ENCODE measurements at places on chromosomes 4 and X.

GRCh38 chrX:43527801-43528200, 128.3 kb upstream of the MAOA start:
- no peak for DNase-seq

GRCh38 chr4:38957893-38958292, 74.3 kb downstream of the TMEM156 start:
- DNase-seq: no peak

DNA sequence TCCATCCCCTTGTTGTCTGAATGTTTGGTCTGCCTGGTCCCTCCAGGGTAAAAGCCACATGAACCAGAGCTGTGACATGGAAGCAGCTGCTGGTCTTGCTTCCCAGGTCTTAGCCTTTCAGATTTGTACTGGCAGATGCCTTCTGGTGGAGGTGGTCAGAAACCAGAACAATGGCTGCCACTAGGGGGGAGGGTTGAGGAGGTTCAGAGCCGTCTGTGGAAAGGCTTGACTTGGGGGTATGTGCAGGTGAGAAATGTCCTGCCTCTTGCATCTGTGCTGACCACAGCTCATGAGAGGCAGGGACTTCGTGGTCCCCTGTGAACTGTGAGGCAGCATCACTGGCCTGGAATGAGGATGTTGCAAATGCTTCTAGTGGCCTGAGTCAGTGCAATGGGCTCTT, 144.2 kb upstream of the WDR1 start:
- DNase-seq: no peak

DNA sequence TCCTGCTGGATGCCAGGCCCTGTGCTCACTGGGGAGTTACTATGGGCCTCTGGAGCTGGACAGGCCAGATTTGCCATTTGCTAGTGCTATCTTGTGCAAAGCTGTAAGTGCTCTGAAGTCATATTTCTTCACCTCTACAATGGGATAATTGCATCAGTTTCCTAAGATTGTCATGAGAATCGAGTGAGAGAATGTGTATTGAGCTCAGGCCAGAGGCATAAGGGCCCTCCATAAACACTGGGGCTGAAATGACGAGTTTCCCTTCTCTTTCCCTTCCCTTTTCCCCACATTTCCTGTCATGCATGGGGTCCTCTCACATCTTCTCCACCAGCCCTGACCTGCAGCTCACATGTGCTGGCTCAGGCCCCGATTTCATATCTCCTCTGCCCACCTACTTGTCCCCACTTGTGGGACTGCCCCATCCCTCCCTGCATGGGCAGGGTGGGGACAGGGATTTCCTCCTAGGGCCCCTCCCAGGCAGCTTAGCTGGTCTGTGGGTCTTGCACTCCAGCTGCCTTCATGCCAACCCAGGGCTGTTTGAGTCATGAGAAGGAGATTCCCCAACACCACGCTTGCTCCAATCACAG, 358.8 kb downstream of the MID1IP1 start:
- DNase-seq: no peak

DNA sequence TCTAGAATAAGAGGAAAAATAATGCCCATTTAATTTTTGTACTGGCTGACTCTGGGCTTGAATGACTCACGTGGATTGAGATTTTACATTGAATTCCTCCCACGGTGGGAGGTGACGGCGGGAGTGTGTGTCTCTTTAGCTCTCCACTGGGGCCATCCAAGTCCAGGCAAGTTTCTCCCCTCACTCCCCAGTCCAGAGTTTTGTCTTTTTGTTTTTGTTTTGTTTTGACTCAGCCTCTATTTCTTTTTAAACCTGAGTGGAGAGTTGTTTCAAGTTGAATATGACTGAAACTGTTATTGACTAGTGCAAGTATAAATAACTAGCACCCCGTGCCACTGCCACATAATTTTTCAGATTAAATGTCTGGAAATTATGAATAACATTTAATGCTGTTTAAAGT, 13.6 kb downstream of the CHST7 start:
- DNase-seq: no peak

- no peak for DNase-seq
These were observed 224.2 kb downstream of the RCHY1 start for GRCh38 chr4:75289914-75290582.

- no peak for DNase-seq
These were observed 20.8 kb downstream of the FGFR3 start for GRCh38 chr4:1813915-1814314.

- no peak for DNase-seq
These were observed 110.2 kb upstream of the TENM3 start for GRCh38 chr4:182133033-182133432.

- no peak for DNase-seq
These were observed 29.1 kb downstream of the STAG2 start for GRCh38 chrX:123990602-123991001.

DNA sequence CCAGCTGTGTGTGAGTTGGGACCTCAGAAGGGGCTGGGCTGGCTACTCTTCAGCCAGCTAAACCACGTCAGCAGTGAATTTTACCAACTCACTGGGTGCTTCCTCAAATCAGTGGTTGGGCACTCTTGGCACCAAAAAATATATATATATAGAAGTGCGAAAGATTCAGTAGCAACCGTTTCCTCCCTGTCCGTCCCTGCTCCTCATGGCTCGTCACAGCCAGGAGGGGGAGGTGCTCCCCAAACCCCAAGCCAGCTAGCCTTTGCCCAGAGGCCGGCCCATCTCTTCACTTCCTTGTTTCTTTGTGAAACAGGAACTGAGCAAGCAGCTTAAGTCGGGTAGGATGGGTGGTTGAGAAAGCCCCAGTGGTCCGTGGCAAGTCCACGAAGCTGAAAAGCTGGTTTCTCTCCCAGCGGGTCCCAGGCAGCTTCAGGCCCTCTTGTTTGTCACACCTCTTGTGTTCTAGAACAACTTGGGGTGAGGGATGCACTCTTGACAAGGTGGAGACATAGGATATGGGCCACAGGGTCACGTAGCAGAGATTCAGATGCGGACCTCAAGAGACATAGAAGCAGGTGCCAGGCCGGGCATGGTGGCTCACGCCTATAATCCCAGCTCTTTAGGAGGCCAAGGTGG, 6.8 kb upstream of the SASH3 start:
- no peak for DNase-seq

- DNase-seq: no peak
These were observed 25.1 kb downstream of the SMIM31 start for GRCh38 chr4:164779080-164779479.

- no peak for DNase-seq
These were observed 171.3 kb downstream of the BTC start for GRCh38 chr4:74623041-74623440.

DNA sequence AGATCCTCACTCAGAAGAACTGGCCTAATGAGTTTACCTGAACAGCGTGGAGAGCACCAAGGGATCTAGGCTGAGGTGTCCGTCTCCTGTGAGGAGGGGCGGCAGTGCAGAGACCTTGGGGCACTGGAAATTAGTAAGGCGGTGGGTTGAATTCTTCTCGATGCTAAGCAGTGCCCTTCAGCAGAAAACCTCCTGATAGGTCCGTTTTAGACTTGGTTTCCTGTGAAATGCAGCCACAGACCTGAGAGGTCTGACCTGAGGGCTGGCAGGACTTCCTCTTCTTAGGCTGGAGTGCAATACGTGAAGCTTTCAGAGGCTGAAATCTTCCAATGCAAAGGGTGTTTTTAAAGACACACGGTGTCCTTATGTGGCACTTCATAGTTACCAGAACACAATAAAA, at the start of gene CLNK:
Gene CLNK, minus strand, starts transcription at position 138 of the 400 bp plus-strand sequence. CDS start 16,899 bp downstream, outside the sequence.
- DNase-seq: no peak

- no peak for DNase-seq
These were observed 1520.1 kb downstream of the PCDH18 start for GRCh38 chr4:136012220-136012619.

GRCh38 chr4:932713-933070, 432 bp downstream of the TMEM175 start:
- DNase-seq: no peak

DNA sequence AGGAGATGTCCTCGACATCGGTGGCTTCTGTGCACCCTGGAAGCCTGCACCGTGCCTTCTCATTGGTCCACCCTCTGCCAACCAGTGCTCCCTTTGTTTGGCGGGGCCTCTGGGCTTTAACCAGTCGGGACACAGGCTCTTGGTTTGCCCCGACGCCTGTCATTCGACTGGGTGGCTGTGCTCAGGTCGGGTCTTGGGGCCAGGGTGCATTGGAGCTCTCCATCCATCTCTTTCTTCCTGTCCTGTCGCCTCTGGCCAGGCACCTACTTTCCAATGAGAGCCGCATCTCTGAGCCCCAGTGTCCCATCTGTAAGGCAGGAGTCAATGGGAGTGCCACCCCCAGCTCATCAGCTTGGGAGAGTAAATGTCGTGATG, 37.2 kb upstream of the NHSL2 start:
- no peak for DNase-seq

GRCh38 chr4:56183344-56183959, 203.8 kb downstream of the AASDH start:
- no peak for DNase-seq

DNA sequence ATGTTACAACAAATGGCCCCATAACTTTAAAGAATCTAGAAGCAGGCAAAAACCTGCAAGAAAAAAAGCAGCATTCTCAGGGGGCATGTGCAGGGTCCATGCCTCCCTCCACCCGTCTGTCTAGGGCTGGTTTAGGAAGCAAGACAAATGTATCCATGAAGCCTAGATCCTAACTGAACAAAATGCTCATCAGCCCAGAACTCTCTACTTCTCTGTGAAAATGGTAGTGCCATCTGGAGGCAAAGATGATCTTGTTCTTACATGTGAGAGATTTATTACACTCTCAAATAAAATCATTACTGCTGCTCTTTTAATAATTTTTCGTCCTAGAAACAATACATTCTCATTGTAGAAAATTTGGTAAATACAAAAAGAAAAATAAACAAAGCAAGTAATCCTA, 26.7 kb downstream of the NR3C2 start:
- no peak for DNase-seq

- no peak for DNase-seq
These were observed 43.6 kb downstream of the WFS1 start for GRCh38 chr4:6313216-6313615.

GRCh38 chr4:111045992-111046391, 423.1 kb upstream of the PITX2 start:
- no peak for DNase-seq

DNA sequence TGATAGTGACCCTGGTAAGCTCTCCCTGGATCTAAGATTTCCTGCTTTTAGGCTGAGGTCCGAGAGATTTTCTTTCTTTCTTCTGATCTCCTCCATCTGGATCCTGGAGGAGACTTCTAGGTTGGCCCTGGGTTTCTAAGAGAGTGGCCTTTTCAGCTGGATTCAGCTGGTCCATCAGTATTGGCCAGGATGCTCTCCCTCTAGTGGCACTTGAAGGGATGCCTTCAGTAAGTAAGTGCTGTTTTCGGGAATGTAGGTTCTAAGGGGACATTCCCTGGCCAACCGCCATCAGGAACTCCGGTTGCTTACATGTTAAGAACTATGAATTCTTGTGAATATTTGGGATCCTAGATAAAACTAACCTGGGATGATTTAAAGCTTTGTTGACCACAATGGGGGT, 56.9 kb downstream of the SERTM2 start:
- no peak for DNase-seq

DNA sequence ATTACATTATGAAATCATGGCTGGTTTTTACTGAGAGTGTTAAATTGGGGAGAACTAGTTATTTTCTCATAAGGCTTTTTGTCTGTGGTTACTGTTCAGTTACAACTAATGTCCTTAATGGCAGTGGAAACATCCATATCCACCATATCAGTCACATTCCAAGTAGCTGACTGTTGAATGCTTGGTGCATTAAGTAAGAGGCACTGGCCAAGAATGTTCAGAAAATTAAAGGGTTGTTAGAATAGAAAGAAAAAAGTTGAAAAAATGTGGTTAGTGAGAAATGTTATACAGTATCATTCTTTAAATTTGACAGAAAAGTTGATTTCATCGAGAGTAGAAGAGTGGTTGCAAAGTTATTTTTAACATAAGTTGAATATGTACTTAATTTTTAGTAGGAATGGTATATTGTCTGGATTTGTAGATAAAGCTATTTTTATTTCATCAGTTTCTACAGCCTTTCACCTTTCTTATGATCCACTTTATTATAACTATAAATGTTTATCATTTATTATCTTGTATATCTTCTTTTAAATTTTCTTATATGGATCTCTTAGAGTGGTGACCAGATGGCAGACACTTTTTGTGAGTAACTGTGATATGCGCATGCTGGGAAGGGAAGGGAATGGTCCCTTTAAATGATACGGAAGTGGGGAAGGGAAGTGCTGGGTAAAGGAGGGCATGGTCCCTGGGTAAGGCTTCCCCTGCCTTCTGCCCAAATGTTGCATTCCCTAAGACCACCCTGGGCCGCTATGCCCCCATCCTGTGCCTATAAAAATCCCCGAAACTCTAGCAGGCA, 2407.1 kb downstream of the ARAP2 start:
- DNase-seq: no peak

GRCh38 chrX:125295337-125295736, 24.3 kb upstream of the TEX13C start:
- no peak for DNase-seq

GRCh38 chrX:12811658-12812057, 20.4 kb downstream of the PRPS2 start:
- DNase-seq: no peak

- DNase-seq: no peak
These were observed 24.6 kb downstream of the ARHGAP24 start for GRCh38 chr4:85499573-85499972.

DNA sequence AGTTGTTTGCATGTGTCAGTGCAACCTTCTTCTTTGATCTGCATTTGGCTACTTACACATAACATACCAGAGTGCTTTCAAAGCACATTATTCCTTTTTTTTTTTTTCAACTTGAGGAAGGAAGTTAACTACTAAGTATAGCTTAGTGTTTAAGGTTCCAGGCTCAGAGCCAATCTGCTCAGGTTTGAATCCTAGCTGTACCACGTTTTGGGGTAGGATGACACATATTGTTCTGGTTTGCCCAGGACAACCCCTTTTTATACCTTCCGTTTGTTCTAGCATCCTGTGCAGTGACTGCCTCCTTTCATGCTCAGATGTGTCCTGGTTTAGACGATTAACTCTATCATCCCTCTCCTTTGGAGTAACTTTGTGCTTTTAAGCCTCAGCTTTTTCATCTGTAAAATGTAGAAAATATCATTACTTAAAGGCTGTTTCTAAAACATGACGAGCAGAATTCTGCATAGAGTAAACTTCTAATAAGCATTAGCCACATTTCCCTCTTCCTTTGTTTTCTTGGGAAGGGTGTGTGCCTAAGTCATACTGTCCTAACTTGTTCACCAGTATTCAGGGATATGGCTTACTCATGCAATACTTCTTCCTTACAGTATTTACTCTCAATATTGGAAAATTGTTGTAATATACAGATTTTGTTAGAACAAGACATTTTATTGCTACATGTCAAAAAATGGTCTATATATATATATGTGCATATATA, 281.3 kb downstream of the C4orf33 start:
- DNase-seq: no peak

- DNase-seq: no peak
These were observed 38.9 kb downstream of the SMC1A start for GRCh38 chrX:53383376-53384076.

All from stimulated activated CD8-positive, alpha-beta memory T cell treated with anti-CD3 and anti-CD28 coated beads, Interleukin-15, amount 100 ng/mL, for 24 hours (primary cell).